Stimulated activated CD4-positive, alpha-beta T cell treated with anti-CD3 and anti-CD28 coated beads, Interleukin-2, amount 100 ng/mL, for 4 hours (primary cell): ENCODE measurements at places on chromosomes 4 and X.

- DNase-seq, result no peak
These were observed 26.4 kb downstream of the ATG4A start for GRCh38 chrX:108117988-108118387.

DNA sequence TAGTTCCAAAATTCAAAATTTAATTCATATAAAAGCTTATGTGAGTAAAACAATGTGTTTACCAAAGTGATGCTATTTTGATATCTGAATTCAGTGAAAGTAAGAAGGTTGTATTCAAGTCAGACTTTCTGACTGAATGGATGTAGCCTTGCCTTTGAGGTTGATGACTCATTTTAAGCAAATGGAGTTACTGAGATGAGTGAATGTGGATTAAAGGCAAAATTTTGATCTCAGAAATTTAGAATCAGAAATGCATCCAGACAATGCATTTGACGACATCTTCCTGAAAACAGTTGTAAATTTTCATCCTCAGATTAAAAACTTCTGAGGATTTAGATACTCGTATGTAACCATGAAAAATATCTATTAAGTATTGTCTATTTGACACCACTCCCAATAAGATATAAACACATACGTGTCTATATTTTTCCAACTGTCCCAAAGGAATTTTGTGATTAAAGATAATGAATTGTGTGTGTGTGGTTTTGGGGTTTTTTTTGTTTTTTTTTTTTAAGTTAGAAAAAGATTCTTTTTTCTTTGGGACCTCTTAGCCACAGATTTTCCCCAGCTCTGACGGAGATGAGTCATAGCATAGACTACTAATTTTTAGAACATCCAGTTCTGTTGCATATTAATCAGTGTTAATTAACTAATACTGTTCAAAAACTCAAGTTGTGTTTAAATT, 34.4 kb downstream of the NFKB1 start:
- no peak for DNase-seq

DNA sequence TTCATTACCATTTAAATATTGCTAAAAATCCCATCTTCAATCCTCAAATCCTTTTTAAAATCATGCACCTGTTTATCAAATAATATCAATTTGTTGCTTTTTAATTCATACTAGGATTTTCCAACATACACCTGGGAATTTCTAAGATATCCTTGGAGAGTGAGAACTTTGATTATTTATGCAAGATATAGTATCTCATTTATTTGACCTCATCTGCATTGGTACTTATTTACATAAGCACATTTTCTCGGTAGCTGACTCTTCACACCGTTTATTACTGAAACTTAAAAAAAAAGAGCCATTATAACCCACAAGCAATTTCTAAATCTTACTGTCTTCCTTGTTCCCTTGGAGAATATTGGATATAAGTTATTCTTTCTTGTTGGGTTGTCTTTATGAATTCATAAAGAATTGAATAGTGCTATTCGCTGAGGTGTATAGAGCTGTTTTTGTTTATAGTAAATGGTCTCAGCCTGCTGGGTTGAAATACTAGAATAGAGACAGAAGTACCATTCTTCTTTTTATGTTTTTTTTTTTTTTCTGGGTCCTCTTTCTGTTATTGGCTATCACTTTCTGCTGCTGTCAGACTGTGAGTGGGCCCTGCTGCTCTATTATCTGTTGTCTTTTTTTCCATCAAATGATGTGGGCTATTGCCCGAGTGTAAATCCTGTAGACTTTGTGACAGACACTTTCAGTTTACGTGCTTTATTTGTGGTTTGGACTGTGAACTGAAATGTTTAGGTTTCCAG, 2.9 kb downstream of the UGT8 start:
- no peak for DNase-seq

GRCh38 chrX:42107495-42108488, 184.4 kb upstream of the CASK start:
- no peak for DNase-seq

- DNase-seq, result no peak
These were observed 106.6 kb downstream of the CEP135 start for GRCh38 chr4:56055027-56055977.
